HFFc6 (cell line): ENCODE measurements at places on chromosomes 12 and 14.

GRCh38 chr12:51814311-51815088, 34.0 kb downstream of the FIGNL2 start:
- DNase-seq = peak; percentile 45

DNA sequence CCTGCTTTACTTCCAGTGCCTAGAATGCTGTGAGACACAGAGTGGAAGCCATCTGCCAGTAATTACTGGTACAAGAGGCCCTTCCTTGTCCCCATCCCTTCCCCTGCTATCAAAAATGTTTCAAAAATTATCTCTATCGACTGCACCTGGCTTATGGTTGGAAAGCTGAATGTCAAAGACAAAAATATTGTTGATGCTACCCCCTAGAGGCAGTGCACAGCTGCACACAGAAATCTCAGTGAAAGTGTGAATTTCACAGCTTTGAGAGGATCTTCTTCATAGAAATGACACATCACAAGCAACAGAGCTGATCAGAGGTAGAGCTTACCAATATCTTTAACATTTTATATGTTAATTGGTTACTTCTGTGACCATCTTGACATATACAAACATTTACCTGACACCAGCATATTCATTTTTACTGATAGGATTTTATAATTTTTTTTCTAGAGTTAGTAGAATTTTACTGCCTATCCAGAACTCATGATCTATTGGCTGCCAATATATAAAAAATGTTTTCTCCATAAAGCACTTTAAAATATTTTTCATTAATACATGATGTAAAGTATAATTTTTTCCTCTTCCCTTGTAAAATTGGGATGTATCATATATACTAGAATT, 138.0 kb downstream of the AACS start:
- no peak for DNase-seq

DNA sequence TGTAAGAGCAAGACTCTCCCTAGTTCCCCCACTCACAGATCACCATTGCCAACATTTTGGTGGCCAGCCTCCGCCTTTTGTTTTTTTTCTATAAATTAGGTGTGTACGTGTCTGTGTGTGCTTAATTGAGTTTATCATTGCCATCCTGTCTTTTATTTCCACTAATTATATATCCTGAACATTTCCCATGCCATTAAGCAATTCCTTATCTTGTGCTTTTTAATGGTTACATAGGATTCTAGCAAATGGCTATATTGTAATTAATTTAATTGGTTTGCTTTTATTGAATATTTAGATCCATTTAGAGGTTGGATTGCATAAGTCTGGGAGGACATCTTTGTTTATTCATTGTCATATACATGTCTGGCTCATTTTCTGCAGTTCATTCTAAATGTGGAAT, 107.3 kb upstream of the RTL1 start:
- DNase-seq = no peak

GRCh38 chr12:25377469-25378177, 126.9 kb upstream of the KRAS start:
- peak; percentile 26 for DNase-seq
